ENCODE measurements at places on chromosomes 13 and 19.

- no peak for DNase-seq
Observed at GRCh38 chr19:29634423-29635130, 28.5 kb downstream of the POP4 start.

DNA sequence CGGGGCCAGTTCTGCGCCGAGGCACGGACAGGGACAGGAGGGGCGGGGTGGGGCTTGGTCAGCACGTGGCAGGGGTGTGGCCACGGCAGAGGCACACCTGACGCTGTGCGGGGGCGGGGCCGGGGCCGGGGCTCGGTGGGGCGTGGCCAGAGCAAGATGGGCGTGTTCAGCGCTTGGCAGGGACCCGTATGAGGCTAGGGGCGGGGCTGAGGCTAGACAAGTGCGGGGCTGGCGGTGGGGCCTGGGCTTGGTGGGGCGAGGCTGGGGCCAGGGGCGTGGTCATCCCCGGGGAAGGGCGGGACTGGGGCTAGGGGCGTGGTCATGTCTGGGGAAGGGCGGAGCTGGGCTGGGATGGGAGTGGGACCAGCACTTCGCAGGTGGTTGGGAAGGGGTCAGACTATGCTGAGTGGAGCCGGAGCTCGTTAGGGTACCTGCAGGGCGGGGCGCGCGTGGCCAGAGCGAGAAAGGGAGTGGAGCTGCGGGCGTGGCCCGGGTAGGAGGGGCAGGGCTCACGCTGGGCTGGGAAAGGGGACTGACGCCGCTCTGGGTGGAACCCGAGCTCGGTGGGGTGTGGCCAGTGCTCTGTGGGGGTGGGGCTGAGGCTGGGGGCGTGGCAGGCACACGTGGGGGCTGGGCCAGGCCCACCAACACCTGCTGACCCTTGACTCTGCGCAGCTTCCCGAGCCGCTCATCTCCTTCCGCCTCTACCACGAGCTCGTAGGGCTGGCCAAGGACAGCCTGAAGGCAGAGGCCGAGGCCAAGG is 12.8 kb downstream of the POLR2E start:
- DNase-seq: peak; percentile 30

DNA sequence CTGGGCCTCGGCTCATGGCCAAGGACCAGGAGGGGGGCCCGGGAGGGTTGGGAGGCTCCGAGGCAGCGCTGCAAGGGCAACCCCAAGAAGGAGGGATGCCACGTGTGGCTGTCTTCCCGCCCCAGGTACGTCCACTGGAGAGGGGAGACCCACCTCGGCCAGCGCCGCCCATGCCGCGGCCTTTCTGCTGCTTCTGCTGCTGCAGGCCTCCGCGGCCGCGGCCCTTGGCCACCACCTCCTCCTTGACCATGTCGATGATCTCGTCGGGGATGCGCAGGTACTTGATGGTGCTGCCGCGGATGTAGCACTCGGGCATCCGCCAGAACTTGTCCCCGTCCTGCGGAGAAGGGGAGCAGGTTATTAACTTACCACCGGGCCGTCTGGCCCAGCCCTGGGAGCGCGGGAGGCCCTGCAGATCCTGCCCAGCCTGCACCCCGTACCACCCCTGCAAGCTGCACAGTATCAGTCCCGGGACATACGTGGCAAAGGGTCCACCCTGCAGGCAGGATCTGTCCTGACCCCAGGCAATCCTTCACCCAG is 13.3 kb downstream of the LSM4 start:
- no peak for DNase-seq

- DNase-seq: no peak
Observed at GRCh38 chr13:51922771-51923480, 61.2 kb downstream of the CCDC70 start.

- no peak for DNase-seq
Observed at GRCh38 chr13:23620211-23620610, 50.0 kb downstream of the TNFRSF19 start.
